ENCODE measurements at places on chromosomes 6 and 20.

- no peak for DNase-seq
Observed at GRCh38 chr6:43283905-43284304, 14.2 kb upstream of the SLC22A7 start.

- DNase-seq = no peak
Observed at GRCh38 chr6:30741063-30741779, 1.3 kb downstream of the FLOT1 start.

DNA sequence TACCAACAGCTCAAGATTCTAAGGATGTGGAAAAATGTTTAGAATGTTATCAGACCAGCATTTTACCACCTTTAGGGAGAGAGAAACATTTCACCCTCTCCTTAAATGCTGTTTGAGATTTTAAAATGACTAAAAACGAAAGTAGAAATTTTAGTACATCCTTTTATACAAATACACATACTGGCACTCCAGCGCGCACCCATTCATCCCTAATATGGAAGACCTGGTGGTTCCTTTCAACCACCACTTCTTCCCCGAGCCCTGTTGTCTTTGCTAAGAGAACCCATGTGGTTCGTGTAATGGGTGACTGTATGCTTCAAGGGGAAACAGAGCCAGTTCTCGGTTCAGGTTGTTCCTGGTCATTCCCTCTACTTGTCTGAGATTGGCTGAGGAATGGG, 21.3 kb downstream of the SPATA2 start:
- no peak for DNase-seq

GRCh38 chr6:136522636-136523035, 27.6 kb downstream of the MAP7 start:
- no peak for DNase-seq

GRCh38 chr20:38863024-38863851, 57.7 kb downstream of the PPP1R16B start:
- no peak for DNase-seq

DNA sequence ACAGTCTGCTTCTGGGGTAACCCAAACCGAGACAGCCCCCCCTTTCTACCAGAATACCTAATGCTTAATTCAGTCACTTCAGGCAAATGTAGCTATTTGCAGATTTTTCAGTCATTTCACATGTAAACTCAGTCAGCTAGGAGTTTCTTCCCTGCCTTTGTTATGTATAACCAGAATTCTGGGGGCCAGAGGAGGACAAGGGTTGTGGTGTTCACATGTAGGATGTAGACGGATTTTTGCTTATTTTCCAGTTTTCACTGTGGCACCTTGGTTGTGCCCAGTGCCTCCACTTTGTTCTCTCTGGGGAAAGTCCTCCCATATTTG, 51.1 kb downstream of the PROKR2 start:
- DNase-seq = no peak

DNA sequence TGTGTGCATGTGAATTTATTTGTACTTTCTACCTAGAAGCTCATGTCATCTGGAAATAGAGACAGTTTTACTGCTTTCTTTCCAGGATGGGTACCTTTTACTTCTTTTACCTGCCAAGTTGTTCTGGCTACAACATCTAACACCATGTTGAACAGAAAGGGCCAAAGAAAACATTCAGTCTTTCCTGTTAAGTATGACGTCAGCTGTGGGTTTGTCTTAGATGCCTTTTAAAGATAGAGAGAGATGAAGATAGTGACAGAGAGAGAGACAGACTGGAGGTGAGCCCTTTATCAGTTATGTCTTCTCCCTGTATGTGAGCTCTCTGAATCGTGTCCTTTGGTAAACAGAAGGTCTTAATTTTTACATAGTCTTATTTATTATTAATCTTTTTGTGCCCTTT, 3.4 kb upstream of the DACT2 start:
- DNase-seq = no peak

Measured in nephron progenitor cell (in vitro differentiated cells).